Stimulated activated CD4-positive, alpha-beta T cell treated with anti-CD3 and anti-CD28 coated beads, Interleukin-12 subunit alpha, Interleukin-12 subunit beta, amount 100 ng/mL, for 48 hours (primary cell): ENCODE measurements at places on chromosomes 16 and 17.

- DNase-seq: no peak
Observed at GRCh38 chr16:87067003-87067556, 250.1 kb downstream of the C16orf95 start.

GRCh38 chr17:28178800-28179199 is 136.3 kb downstream of the NLK start:
- no peak for DNase-seq

GRCh38 chr16:12271006-12271405 is 294.5 kb downstream of the SNX29 start:
- DNase-seq: no peak

DNA sequence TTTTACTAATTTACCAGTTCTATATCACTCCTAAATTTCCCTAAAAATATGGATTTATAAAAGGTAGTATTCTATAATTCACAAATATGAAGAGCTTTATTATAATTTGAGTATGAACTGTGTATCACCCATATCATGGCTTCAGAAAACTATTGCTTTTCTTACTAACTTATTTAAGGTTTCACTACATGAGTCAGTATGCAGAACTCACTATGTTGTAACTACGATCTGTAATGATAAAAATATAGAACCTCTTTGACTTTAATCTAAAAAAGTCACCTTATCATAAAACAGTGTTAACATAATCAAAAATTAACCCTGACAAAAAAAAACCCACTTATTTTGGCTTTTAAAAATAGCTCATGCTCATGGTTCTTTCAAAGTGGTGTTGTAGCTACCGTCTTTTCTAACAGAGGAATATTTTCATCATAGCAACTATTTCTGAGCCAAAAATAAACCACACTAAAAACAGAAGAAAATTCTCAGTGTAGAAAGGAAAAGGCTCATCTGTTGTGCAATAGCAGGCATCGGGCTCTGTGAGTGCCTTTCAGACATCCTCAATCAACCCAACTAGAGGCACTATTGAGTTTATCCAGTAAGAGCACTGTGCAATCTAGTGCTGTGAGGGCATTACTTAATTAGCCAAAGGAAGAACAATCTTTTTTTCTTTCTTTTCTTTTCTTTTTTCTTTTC is 42.1 kb downstream of the ITGAM start:
- DNase-seq: no peak

DNA sequence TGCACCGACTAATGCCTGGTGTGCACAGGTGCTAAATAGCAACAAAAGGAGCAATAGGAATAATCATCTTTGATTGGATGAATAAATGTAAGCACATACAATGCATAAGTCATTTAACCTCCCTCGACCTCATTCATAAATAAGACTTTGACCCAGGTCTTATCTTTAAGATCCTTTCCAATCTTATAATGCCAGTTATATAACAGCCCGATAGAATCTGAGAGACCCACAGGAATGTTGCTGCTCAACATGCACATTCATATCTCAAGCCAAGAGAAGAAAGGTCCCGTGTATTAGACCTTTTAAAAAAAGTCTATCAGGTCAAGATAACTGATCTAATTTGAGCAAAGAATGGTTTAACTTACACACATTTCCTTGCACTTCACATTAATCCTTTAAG is 146.8 kb upstream of the SOX9 start:
- no peak for DNase-seq

DNA sequence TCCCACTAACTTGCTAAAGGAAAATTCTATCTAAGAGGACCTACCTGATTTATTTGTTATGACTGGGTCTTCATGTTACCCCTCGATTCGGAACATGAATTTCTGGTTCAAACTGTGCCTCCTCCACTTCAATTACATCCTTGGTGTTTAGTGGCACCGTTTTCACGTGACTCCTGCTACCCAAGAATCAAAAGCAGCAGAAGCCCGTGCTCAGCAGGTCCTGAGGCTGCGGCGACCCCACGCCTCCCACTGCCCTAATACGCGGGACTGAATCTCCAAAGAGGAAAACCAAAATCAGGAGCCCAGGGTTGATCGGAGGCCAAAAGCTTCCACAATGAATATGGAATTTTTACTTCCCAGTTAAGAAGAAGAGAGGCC is 94.0 kb upstream of the METRNL start:
- no peak for DNase-seq

DNA sequence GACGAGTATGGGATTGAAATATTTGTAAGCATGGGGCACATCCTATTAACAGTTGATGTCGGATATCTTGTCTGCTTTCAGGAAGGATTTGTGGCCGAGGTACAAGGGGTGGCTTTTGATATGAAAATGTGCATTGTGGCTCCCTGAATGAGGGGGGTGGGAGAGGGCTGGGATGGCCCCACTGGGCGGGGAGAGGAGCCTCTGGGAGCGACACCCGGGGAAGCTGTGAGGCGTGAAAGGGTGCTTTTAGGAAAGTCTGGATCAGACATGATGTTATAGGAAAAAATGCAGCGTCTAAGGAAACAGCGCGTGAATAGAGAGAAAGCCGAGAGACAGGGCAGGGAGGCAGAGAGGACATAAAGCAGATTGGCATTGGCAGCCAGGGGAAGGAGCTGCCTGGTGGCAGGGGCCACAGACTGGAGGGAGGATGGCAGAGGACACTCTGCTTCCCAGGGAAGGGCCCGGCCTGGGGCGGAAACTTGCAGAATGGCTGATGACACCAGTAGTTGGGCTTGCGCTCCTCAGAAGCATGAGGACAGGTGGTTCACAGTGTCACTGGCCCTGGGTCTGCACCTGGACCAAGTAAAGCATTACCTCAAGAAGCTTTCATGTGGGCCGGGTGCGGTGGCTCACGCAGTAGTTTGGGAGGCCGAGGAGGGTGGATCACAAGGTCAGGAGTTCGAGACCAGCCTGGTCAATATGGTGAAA is 95.7 kb downstream of the NTN1 start:
- no peak for DNase-seq

DNA sequence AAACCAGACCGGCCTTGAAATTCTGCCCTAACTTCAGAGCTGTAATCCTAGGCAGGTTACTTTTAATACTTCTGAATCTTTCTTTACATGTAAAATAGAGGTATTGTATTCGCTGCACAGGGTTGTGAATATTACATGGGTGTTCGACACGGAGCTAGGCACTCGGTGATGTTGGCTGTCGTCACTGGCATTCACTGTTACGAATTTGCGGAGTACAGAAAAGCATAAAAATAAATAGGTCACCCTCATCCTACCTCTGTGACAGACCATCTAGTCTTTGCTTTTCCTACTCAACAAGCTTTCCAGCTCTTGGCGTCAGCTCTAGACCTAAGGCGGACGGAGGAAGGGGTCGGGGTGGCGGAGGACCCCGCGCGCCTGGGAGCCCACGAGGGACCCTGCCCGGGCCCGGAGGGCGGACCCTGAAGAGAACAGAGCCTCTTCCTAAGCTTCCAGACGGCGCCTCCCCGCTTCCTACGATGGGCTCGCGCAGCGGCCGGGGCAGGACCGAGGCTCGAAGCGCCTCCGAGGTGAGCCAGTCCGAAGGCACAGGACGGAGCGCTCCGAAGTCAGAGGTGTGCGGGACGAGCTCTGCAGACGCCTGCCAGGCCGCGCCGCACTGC is 879 bp upstream of the SPG7 start:
- no peak for DNase-seq

DNA sequence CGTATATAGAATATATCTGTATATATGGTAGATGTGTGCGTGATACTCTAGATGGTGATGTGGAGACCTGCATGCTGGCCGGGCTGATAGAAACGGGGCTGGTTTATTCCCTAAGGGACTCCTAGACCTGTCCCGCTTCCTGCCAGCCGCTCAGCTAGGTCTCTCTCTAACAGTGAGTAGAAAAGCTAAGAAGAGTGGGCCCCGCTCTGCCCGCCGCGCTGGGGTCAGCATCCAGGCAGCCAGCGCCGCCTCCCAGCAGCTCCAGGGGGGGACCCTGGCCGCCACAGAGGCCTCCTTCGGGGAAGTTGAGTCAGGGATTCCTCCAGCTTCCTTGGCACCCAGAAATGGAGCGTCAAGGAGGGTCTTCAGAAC is 9.4 kb downstream of the CYGB start:
- DNase-seq: no peak

DNA sequence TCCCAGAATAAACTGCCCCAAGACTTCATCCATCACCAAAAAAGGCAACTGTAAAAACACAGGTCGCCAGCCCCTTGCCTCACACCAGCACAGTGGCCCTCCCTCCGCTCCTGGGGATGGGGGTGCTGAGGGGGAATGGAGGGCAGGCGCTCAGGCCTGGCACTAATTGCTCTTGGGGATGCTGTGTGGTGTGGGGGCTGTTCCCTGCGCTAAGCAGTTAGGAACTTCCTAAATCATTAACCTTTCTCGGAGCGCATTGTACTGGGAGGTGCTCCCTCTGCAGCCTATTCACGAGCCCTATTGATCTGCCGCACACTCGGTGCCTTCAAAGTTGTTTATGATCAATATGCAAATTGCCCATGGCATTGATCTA is 199.9 kb downstream of the ZFHX3 start:
- no peak for DNase-seq

GRCh38 chr16:3094289-3095027 is 4.6 kb downstream of the ZSCAN10 start:
- peak; percentile 69 for DNase-seq

GRCh38 chr17:47829870-47830269 is 1.5 kb downstream of the MRPL10 start:
- DNase-seq: no peak

DNA sequence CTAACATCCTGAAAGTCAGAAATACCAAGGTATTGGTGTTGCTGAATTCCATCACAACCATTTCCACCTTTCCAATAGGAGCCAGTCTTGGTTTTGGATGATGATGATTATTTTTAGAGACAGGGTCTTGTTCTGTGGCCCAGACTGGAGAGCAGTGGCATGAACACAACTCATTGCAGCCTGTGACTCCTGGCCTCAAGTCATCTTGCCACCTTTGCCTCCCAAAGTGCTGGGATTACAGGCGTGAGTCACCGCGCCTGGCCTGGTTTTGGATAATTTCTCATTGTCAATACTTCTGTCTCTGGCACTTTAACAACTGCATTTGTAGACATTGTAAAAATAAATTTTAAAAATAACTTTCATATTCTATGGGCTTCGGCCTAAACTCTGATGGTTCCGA is 22.6 kb downstream of the STAT5B start:
- DNase-seq: no peak

DNA sequence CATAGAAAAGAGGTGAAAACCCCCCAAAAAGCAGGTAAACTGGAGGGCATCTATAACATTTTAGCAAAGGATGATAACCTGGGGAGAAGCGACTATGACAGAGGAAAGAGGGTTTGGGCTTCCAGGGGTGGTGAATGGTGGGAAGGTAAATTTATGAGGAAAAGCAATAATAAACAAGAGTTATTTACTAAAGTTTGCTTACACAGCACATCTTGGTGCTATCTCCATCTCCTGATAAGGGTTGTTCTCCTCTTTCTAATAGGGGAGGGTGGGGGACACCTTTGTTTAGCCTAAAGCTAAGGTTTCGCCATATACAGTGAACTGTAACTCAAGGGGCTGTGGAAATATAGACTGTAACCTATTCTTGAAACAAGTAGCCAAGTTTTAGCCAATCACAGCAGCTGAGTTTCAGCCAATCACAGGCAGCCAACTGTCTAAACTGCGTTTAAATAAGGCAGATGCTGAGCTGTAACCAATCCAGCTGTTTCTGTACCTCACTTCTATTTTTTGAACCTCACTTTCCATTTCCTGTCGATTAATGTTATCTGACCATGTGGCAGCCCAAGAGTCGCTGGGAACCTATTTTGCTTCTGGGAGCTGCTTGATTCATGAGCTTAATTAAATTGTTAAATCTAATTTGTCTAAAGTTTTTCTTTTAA is 191.8 kb downstream of the MAP2K6 start:
- DNase-seq: no peak

DNA sequence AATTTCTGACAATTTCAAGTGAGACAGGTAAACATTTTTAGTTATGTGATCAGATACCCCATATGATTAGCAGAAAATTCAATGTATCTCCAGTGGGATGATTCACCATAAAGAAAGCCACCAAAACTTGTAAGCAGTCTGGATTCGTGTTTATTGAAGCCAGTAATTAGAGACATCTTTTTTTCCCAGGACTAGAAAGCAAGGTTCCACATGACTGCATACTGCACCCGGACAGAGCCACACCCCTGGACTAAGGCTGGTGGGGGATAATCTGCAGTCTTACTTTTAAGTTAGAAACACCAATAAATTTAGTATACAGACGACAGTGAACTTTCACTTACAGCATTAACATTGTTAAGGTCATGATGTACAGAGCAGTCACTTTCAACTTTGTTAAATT is 24.2 kb upstream of the CMTM4 start:
- no peak for DNase-seq

- no peak for DNase-seq
Observed at GRCh38 chr17:51888816-51889215, 269.7 kb downstream of the CA10 start.

GRCh38 chr16:73171901-73172240 is 123.9 kb upstream of the ZFHX3 start:
- DNase-seq: no peak

DNA sequence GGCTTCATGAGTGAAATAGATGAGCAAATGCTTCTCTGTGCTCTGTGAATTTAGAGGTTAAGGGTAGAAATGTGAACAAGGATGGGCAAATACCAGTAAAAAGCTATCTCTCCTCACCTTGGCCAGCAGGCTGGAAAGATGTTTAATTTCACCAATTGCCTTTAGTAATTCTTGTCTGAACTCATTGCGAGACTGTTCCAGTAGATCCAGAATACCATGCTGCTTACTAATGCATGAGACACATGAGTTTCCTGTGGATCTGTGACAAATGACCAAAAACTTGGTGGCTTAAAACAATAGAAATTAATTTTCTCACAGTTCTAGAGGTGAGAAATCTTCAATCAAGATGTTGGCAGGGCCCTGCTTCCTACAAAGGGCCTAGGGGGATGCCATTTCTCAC is 9.3 kb upstream of the ZNF624 start:
- no peak for DNase-seq

DNA sequence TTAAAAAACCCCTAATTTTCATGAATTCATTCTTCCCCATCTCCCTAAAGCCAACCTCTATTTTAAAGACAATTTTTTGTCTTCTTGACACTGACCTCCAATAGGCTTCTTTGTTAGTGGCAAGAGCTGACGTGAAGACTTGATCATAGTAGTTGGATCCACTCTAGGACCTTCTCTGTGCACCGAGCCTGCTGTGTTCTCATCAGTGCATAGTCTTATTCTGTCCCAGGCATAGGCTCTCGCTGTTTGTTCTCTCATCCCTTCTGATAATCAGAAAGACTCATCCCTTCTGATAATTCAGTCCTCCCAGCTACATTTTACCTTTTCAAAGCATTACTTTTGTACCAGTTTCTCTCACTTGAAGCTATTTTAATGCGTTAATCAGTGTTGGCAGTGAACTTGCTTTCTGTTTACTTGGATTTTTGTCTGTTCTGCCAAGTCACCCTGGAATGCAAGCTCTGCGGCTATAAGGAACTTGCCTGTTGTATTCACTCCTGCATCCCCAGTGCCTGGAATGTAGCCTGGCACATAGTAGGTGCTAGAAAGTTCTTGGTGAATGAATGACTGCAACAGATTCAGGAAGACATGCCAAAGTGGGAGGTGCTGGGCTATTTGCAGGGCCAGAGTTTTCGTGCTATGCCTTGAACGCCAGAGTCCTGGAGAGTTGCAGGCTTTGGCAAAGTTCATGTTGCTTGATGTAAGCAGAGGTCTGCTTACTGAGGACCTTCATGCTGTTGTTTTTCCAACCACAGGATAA is 147.6 kb upstream of the MPHOSPH6 start:
- DNase-seq: no peak

GRCh38 chr16:57682809-57683635 is 11.6 kb upstream of the DRC7 start:
- no peak for DNase-seq
